Thoracic aorta (tissue), 2 donors: ENCODE measurements at places on chromosomes 5 and 9.

GRCh38 chr5:169169783-169170182, 131.2 kb downstream of the SLIT3 start:
- DNase-seq: no peak

DNA sequence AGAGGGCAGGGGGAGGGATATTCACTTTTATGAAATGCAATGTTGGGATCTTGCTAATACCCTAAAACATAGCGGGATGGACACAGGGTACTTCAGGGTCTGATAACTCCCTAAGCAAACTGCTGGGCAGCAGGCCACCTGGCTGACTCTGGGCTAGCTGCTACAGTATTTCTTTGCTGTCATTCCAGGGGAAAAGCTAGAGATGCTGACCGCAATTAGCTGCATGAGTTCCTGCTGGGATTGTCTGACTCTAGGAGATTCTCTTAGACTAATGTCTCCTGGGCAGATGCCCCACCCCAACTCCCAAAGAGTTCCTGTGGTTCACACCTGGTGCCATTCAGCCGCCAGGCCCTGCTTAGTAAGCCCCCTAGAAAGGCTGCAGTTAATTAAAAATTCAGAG, 69.9 kb downstream of the PSAT1 start:
- DNase-seq: no peak

DNA sequence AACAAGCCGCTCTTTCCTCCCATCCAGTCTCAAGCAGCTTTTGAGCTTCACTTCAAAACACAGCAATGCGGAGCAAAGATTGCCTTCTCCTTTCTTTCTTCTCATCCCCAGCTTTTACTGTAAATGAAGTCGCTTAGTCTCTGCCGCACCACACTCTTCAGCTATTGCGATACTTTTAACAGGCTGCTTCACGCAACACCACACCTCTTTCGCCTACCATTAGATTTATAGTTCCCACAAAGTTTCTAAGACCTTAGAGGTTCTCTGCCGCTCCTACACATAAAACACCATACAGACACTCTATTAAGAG, 711 bp downstream of the PGGT1B start:
- no peak for DNase-seq

- no peak for DNase-seq
These were observed 25.4 kb downstream of the GPR21 start for GRCh38 chr9:123058834-123059233.

- DNase-seq: no peak
These were observed 22.6 kb downstream of the TMEM245 start for GRCh38 chr9:109097146-109097545.

- no peak for DNase-seq
These were observed 11.0 kb upstream of the HAPLN1 start for GRCh38 chr5:83731638-83732037.

GRCh38 chr9:33714989-33715388, 80.4 kb upstream of the PRSS3 start:
- no peak for DNase-seq

- DNase-seq: no peak
These were observed 34.2 kb downstream of the ANP32B start for GRCh38 chr9:98017306-98017705.

DNA sequence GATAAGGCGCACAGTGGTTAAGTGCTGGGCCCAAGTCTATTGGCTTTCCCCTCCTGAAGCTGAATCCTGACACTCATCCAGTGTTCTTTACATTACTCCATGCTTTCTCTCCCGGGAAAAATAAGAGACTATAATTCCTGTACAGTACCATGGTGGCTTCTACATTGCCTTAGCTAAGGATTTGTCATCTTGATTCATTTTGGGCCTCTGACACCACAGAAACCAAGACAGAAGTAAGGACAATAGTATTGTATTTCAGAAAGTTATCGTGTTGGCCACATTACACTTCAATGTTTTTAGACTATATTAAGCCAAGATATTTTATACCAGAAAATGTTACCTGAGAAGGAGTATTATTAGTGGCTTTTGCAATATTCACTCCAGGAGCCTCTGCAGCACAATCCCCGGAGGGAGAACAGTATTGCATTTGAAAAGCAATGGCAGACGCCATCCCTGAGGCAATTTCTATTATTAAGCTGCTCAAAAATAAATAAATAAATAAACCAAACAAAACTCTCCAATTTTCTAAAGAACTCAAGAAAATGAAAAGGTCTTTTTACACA, 267.9 kb downstream of the ENC1 start:
- DNase-seq: no peak

- DNase-seq: no peak
These were observed 29.3 kb downstream of the ERAP1 start for GRCh38 chr5:96778409-96778808.

DNA sequence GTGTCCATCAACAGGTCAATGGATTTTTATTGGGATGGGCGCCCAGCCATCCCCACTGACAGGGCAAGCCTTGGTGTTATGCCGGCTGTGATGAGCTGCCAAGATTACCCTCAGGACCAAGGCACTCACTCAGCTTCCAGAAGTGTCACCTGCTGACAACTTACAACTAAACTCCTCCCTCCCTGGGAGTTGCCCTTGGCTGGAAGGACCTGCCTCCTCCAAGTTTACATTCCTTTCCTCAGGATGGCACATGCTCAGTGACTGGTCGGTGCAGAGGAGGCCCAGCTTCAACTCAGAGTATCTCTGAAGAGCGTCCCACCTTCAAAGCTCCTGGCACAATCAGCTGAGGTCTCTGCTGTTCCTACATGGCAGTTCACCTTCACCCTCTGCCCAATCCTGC, 52.5 kb upstream of the ZBTB43 start:
- DNase-seq: no peak

DNA sequence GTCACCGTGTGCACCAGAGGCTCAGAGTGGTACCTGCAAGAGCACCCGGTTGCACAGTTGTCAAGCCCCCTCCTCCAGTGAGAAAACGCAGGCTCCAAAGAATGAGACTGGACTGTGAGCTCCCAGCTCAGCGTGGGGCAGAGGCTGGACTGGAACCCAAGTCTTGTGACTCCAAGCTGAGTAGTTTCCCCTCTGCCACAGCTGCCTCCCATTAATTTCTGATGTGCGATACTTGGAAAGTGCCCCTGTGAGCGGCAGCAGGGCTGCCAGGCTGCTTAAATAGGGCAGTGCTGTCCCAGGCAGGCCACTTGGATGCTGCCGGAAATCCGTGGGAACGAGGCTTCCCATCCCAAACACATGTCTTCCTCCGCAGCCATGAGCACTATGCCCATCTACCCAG, 62.2 kb upstream of the ANGPTL2 start:
- DNase-seq: no peak

GRCh38 chr5:161804263-161804662, 43.7 kb upstream of the GABRA1 start:
- no peak for DNase-seq

DNA sequence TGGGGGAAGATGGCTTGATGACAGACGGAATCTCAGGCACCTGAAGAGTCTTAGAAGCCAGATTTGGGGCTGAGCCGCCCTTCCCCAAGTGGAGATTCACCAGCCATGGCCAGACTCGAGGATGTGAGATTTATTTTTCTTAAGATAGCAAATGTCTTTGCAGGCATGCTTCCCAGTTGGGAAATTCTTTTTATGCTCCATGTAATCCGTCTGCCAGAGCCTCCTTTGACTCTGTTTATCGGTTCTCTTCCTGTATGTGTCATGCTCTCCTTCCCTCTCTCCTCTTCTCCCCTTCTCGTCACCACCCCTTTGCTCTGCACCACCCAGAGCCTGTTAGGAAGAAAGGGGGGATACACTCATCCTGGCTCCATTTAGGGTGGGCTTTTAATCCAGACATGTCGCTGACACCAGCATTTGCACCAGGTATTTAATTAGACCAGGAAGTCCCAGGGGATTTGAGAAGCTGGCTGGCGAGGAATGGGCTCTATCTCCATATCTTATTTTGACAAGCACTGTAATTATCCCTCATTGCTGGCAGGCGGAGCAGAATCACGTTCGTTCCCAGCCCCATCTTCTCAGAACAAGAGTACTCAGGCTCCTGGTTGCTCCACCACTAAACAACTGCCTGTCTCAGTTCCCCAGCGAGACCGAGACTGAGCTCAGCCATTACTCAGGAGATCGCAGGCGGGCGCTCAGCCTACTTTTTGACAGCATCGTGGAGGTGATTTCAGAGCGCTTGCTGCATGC, 50.9 kb downstream of the KCNIP1 start:
- no peak for DNase-seq

- no peak for DNase-seq
These were observed 304.7 kb downstream of the CTNND2 start for GRCh38 chr5:11599499-11599898.
